ENCODE measurements at places on chromosomes 11 and 22. TPM values are rescaled to one million over a fixed set of nuclear protein-coding genes. Genes with fewer than 3 reads are reported as not detected.
A peak's percentile ranks its signal among the peaks of the same experiment; 100 is the strongest.

GRCh38 chr22:20840646-20841371 is 17.8 kb downstream of the PI4KA start:
- no peak for DNase-seq

MOGAT2 gene
- polyA plus RNA-seq = not detected

ART1 gene
- not detected for polyA plus RNA-seq

GRCh38 chr22:17964156-17964555 is 60.2 kb downstream of the MICAL3 start:
- DNase-seq = peak; percentile 25

DNA sequence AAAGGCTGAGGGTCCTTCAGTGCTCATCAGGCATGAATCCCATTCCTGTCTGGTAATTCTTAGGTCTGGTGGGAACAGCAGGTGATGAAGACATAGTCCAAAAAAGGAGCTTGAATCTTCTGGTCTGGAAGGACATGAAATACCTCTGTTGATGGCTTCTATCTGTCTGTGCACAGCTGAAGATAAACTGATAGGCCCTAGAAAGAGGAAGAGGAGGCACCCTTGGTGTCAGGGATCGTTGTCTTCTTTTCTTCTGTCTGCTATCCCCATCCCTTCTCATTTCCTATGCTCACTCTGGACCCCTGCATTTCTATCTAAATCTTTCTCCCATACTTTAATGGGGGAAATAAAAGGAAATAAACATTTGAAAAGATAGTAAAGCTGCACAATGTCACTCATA is 9.4 kb downstream of the AGBL2 start:
- DNase-seq = no peak

GRCh38 chr11:62892077-62892922 is 11.6 kb downstream of the SLC3A2 start:
- DNase-seq = no peak

- no peak for DNase-seq
Observed at GRCh38 chr11:2740275-2740940, 40.6 kb upstream of the KCNQ1OT1 start.

GRCh38 chr11:20125927-20126326 is 34.3 kb downstream of the DBX1 start:
- no peak for DNase-seq
